ENCODE measurements at places on chromosomes 12 and 14.

DNA sequence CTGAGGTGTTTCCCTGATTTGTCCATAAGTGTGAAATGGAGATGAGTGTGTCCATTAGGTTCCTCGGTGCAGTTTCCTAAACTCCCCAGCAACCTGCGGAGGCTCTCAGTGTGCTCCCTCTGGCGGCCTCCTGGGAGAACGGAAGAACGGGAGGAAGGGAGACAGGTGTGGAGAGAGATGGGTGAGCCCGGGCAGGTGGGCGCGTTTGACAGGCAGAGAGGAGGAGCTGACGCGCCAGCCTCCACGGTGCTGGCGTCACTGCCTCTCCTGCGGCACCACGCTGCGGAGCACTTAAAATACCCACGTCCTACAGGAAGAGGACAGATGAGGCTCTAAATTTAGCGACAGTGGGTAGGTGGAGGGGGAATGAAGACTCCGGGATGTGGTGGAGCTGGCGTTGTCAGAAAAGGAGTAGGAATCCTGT is 26.8 kb upstream of the PEX5 start:
- no peak for DNase-seq

DNA sequence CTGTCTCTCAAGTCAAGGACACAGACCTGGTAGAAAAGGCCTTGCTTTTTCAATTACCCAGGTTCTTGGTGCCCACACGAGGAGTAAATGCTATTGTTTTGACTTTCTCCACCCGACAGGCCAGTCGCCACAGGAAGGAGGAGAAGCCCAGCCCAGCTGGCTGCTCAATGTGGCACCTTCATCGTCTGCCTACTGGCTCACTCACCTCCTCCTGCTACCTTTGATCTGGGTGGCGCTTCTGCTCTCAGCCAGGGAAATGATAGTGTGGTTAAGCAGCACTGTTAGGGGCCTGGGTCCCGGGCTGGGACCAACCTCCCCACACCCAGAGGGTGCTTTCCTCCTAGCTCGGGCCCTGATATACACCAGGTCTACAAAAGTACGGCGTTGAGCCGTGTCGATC is 75.0 kb upstream of the FZD10 start:
- no peak for DNase-seq

DNA sequence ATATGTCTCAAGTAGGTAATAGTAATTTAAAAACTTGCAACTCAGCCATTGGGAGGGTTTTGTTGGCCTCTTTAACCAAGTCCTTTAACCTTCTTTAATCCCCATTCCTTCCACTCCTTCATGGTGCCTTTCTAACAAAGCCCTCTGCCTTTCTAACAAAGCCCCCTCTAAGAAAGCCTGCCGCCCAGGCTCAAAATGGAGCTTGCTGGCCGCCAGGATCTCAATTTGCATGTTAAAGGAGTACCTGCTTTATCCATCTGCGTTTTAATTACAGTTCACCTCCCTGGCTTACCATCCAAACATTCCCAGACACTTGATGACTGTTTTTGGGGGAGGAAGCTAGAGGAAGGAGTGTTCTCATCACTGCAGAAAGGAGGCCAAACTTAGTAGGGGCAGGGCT is 183.4 kb downstream of the PTPN11 start:
- DNase-seq, result no peak

DNA sequence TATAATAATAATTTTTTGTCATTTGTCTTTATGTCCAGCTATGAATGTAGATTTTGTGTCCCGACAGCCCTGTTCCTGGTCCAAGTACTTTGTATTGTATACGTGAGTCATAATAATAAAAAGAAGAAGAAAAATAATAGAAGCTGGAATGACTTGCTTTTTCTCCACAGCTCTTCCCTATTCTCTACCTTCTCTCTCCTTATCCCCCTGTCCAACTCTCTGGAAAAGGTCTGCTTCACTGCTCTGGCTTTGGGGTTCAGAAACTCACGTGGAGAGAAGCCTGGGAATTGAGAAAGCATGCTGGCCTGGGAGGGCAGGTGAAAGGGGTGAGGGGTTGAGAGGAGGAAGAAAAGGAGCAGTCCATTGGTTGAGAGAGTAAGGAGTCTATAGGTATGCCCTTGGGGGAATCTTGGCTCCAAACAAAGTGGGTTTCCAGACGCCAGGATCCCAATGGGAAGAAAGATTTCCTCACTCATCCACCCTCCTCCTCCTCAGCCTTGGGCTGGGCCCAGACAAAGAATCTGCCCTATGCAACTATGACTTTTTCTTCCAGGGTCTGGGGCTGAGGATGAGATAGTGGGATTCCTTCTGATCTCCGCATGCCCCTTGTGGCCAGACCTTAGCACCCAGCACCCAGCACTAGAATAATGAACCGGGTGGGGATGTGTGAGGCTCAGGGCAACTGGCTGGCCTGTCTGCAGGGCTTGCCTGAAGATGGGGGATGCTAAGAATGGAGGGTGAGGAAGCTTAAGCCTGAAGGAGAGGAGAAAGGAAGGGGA is 4.0 kb downstream of the HOXC8 start:
- DNase-seq, result no peak

- DNase-seq, result no peak
Observed at GRCh38 chr12:103169-103981, 36.8 kb downstream of the IQSEC3 start.

GRCh38 chr12:93113317-93114006 is 184.4 kb upstream of the EEA1 start:
- no peak for DNase-seq

GRCh38 chr12:59040656-59041055 is 120.4 kb upstream of the LRIG3 start:
- no peak for DNase-seq

DNA sequence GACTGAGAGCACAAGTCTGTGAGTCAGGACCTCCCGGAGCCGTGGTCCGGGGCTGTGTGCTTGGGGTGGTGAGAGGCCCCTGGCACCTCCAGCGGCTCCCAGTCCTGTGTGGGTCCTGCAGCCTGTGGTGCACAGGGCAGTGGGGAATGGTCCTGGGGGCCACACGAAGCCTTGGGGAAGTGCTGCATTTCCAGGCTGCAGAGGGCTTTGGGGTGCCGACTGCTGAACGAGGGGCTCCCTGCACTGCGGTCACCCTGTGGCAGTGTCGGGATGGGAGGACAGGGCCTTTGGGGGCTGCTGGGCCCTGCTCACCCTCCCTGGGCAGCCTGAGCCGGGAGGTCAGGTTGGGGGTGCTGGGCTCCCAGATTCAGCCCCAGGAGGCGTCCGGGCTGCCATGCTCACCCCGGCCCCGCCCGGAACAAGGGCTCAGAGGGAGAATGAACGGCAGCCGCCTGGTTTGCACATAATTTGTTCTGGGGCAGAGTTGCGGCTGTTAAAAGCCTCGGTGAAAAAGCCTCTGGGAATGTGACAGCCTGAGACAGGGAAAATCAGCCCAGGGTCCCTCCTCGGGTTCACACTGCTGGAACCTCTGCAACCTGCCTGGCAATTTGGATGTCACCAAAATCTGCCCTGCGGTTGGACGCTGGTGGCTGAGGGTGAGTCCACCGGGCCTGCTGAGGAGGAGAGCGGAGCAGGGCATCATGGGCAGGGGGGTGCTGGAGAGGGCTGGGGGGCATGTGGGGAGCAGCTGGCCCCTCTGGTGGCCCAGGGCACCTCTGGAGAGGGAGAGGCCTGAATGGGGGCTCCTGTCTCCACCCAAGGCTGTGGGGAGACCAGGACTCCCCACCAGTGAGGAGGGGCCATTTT is 109.2 kb downstream of the KIF26A start:
- DNase-seq, result no peak

GRCh38 chr14:103101963-103102688 is 7.6 kb downstream of the EXOC3L4 start:
- no peak for DNase-seq

GRCh38 chr12:26748412-26748740 is 84.6 kb downstream of the ITPR2 start:
- no peak for DNase-seq

- no peak for DNase-seq
Observed at GRCh38 chr12:85951823-85952222, 77.7 kb downstream of the NTS start.

DNA sequence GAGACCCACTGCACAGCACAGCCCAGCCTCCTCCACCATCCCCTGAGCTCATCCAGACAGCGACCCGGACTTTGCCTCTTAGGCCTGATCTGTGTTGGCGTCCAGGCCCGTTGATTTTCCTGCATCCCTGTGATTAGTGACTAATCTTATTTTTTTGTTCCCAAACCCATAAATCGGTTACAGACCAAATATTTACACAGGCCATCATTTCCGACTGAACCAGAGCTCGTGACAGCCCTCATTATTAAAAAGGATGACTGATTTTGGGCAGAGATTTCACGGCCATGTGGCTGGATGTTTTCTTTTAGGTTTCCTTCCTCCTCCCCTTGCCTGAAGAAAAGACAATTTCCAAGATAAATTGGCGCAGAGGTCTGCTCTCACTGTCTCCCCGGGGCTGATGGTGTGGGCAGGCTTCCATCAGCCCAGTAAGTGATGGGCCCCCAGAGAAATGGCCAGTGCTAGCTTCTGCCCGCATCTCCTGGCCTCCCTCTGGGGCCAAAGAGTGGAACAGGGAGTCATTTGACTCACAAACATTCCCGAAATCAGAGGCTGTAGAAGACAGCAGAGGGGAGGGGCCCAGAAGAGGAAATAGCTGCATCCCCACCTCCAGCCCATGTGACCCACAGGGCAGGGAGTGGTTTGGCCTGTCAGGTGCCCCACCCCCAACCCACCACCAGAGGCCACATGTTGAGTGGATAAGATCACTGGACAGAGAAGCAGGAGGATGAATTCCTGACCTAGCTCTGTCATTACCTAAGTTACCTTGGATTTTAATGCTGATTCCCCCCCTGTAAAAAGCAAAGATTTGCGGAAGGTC is 283.5 kb downstream of the KSR2 start:
- DNase-seq, result no peak

- DNase-seq, result no peak
Observed at GRCh38 chr14:22837114-22837749, 847 bp downstream of the MMP14 start.

DNA sequence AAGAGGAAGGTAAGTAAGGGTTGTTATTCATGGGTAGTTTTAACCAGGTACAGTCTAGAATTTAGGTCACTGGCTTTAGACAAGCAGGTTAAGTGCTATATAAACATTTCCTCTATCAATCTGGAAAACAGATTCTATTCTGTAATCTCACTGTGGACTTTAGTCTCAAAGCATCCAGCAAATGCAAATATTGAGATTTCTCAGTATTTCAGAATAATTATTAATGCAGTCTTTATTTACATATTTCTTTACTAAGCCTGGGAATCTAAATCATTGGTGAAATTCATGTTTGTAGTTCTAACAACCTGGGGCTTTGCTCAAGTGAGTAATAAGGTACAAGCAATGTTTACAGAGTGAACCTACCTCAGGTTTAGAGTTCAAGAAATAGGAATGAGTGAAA is 61.9 kb downstream of the SLC41A2 start:
- no peak for DNase-seq

DNA sequence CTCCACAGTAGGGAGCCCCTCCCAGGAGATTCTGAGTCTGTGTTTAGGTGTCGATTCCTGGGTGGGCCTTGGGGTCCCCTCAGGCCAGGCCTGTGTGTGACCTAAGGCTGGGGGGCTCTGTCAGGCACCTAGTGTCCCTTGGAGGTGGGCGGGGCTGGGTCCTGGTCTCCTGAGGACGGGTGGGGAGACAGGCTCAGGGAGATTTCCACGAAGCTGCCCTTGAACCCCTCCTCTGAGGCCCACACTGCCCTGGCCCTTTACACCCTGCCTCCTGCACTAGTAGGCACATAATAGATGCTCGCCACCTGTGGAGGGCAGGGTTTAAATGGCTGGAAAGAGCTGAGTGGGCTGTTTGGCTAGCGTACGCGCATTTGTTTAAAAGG is 32.9 kb downstream of the MEG3 start:
- no peak for DNase-seq

- DNase-seq, result no peak
Observed at GRCh38 chr12:98123021-98123461, 392.3 kb upstream of the TMPO start.

DNA sequence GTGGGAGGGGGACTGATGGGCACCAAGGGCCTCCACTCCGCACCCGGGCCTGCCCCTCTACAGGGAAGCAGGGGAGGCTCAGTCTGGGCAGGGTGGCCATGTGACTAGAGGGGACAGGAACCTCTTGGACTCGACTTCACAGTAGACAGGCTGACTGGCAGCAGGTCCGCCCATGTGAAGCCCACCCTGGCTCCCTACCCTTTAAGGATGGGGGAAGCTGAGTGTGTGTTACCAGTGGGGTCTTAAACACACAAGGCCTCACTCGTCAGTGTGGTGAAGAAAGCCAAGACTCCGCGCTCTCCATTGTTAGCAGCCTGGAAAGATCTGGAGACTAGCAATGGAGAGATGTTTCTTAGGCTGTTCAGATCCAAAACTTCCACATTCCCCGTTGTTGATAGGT is 52.4 kb downstream of the ANAPC7 start:
- no peak for DNase-seq

GRCh38 chr12:12070674-12071656 is at the start of gene BCL2L14:
BCL2L14 (plus strand) TSS chr12:12070939; CDS start chr12:12079306, 8,367 bp downstream.
- no peak for DNase-seq

DNA sequence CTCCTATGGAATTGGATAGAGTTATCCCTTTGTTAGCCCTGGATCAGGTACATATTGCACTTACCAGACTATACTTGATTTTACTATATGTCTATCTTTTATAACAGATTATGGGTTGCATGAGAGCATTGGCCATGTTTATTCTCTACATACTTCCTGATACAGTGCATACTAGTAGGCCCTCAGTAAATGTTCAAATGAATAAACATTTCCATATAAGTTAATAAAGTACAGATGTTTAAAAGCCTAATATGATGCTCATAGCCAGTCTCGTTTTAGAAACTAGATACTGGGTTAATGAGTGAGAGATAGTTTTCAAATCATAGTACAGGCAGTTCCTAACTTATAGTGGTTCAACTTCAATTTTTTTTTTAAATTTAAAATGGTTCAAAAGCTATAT is 39.5 kb upstream of the TOMM20L start:
- no peak for DNase-seq

DNA sequence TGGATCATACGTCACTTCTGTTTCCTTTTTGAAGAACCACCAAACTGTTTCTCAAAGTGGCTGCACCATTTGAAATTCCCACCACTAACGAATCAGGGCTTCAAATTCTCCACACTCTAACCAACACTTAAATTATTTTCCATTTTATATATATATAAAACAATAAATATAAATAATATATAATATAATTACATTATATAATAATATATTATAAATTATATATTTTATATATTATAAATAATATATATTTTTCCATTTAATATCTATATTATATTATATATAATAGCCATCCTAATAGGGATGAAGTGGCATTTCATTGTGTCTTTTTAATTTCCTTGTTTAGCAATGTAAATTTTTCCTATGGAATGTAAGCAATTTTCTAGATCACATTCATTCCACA is 24.6 kb upstream of the CIT start:
- no peak for DNase-seq

GRCh38 chr14:55532645-55533344 is 47.2 kb upstream of the KTN1 start:
- no peak for DNase-seq

DNA sequence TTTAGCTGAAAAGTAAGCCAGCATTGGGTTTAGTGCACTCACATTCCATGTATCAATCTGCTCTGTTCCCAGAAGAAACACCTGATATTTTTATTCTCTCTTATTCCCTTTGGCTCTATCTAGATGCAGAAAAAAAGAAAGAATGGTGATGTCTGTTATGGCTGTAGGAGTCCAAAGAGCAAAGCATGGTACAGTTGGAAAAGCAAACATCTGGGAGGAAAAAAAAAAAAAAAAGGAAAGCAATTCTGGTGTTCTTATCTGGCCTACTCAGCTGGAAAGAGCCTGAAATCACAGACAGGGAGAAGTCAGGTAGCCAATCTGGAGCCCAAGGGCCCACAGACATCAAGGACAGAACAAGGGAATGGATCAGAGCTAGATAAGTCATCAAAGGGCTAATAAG is 293.9 kb downstream of the DUSP6 start:
- no peak for DNase-seq
